ENCODE measurements at places on chromosomes 16 and 17. TPM values are rescaled to one million over a fixed set of nuclear protein-coding genes. Genes with fewer than 3 reads are reported as not detected.

The CCDC40 gene
- total RNA-seq = 7.0 TPM

The RBBP6 gene
- 21.2 TPM for total RNA-seq

The KRTAP9-8 gene
- not detected for total RNA-seq

The GRAPL gene
- total RNA-seq = 0.13 TPM

The TMEM106A gene
- total RNA-seq = 0.63 TPM

The KIFC3 gene
- total RNA-seq = 96.7 TPM

The STX4 gene
- 63.2 TPM for total RNA-seq

The NOXO1 gene
- total RNA-seq = 0.12 TPM

The BAIAP3 gene
- 1.1 TPM for total RNA-seq

The NUPR1 gene
- total RNA-seq = 19.3 TPM

The ETV4 gene
- total RNA-seq = 67.7 TPM

The MGAT5B gene
- 13.7 TPM for total RNA-seq

The NUTF2 gene
- 275 TPM for total RNA-seq

The C17orf78 gene
- total RNA-seq = not detected

The FKBP10 gene
- 95.5 TPM for total RNA-seq

The TBC1D3C gene
- total RNA-seq = not detected

The PRSS36 gene
- 1.2 TPM for total RNA-seq

The EFCAB5 gene
- 0.37 TPM for total RNA-seq

The ENKD1 gene
- 9.7 TPM for total RNA-seq

The NOMO2 gene
- 119 TPM for total RNA-seq

The DNAJA2 gene
- 74.5 TPM for total RNA-seq

The SCNN1G gene
- total RNA-seq = 3.3 TPM

The IL17C gene
- total RNA-seq = not detected

The RRAD gene
- 67.8 TPM for total RNA-seq

The NPIPB8 gene
- total RNA-seq = 0.39 TPM

The GAST gene
- total RNA-seq = 0.50 TPM

The KRT27 gene
- total RNA-seq = not detected

The CTRB1 gene
- total RNA-seq = not detected

The LITAF gene
- total RNA-seq = 202 TPM
